Effector memory CD4-positive, alpha-beta T cell (primary cell): ENCODE measurements at places on chromosomes 3 and 15.

- no peak for DNase-seq
- H3K27ac ChIP-seq = no peak overlapping the region
- H3K27me3 ChIP-seq = no peaks in the 10 kb centered on the region
- H3K36me3 ChIP-seq = no peaks in the 10 kb centered on the region
Measured at GRCh38 chr3:48435223-48435595, 4.7 kb downstream of the CCDC51 start.

DNA sequence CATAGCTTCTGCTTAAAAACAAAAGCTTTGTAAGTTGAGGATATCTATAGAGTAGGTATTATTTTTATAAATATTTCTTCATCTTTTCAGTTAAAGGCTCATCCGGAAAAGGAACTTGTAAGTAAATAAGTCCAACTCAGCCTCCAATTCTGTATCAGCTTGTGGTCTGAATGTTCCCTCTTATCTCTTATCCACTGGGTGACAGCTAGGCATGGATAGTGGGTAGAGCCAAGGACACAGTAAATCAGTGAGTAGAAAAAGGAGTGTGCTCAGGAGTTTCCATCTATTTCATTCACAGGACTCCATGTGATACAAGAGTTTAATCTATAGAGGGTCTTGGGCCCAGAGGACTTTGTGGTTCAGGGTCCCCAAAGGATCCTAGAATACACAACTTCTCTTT lies 50.9 kb downstream of the FRMD5 start:
- H3K4me3 ChIP-seq = no peak overlapping the region
- H3K27me3 ChIP-seq = no peaks in the 10 kb centered on the region
- DNase-seq = no peak
- H3K27ac ChIP-seq = no peak overlapping the region
- no peaks in the 10 kb centered on the region for H3K36me3 ChIP-seq

DNA sequence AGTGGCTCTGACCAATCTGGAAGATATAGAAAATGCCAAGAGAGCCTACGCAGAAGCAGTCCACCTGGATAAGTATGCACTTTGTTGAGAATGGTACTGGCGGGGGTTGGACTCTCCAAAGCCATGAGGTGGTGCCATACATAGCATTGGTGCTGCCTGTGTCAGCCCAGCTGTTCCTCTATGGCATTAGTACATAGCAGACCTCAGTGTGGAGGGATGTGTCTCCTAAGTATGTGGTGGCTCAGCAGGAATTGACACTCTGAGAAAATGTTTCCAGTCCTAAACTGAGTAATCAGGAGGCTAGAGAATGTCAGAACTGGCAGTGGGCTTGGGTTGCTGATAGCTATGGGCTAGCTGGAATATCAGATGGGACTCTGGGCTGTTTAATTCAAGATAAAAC lies 48.4 kb downstream of the ADPGK start:
- no peaks in the 10 kb centered on the region for H3K27me3 ChIP-seq
- no peak for DNase-seq
- H3K4me1 ChIP-seq = peaks cover 5% of the 10 kb centered on the region
- peaks cover 31% of the 10 kb centered on the region for H3K36me3 ChIP-seq
- H3K4me3 ChIP-seq = no peak overlapping the region

GRCh38 chr3:96083610-96084009 lies 730.8 kb upstream of the EPHA6 start:
- no peak overlapping the region for H3K27ac ChIP-seq
- H3K36me3 ChIP-seq = no peaks in the 10 kb centered on the region
- no peaks in the 10 kb centered on the region for H3K4me1 ChIP-seq
- no peak for DNase-seq
- no peaks in the 10 kb centered on the region for H3K27me3 ChIP-seq
- H3K4me3 ChIP-seq = no peak overlapping the region

GRCh38 chr3:52490939-52491526 lies 4.1 kb upstream of the STAB1 start:
- no peak overlapping the region for H3K27ac ChIP-seq
- no peaks in the 10 kb centered on the region for H3K27me3 ChIP-seq
- H3K4me3 ChIP-seq = no peak overlapping the region

DNA sequence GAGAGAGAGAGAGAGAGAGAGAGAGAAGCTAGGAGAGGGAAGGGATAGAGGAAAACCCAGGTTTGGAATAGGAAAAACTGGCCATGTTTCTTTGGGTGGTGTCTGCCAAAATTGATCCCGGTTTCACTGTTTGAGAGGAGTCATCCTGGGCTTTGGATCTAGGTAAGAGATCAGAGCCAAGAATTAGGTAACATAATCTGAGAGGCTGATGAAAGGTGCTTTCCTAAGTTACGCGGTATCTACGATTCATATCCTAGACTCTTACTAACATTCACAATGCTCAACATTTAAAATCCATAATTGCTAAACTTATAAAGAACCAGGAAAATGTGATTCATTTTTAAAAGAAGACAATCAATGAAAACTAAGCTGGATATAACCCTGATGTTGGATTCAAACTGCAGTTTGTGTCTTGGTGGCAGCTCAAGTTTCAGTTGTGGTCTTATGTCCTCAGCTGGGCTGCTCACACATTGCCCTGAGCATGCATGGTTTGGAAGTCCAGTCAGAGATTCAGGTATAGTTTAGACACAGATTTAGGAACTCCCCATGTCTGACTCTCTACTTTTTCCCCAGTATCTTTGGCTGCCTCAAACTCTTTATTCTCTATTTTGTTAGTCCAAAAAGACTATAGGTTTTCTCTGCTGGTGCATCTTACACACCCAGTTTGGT lies 42.5 kb upstream of the FMN1 start:
- H3K36me3 ChIP-seq = no peaks in the 10 kb centered on the region
- peaks cover 5% of the 10 kb centered on the region for H3K27me3 ChIP-seq
- no peak overlapping the region for H3K4me3 ChIP-seq
- DNase-seq = no peak
- H3K27ac ChIP-seq = no peak overlapping the region
- H3K4me1 ChIP-seq = no peaks in the 10 kb centered on the region

- H3K36me3 ChIP-seq = no peaks in the 10 kb centered on the region
- no peak overlapping the region for H3K4me3 ChIP-seq
- DNase-seq = no peak
- no peak overlapping the region for H3K27ac ChIP-seq
- no peaks in the 10 kb centered on the region for H3K4me1 ChIP-seq
- no peaks in the 10 kb centered on the region for H3K27me3 ChIP-seq
Measured at GRCh38 chr3:59818033-59818918, 768.5 kb upstream of the CFAP20DC start.

DNA sequence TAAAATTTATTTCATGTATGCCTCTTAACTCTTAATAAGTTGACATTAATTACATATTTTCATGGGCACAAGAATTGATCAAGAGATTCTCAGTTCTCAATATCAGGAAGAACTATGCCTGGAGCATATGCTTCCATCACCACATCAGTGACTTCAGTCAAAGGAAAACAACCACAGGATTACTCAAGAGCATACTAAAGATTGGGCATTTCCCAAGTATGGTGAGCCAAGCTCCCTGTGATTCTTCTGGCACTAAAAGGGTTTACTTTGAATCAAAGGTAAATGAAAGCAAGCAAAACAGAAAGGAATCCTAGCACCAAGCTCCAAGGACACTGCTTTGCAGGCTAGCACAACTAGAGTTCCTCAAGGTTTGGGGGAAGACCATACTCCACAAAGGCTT lies 44.6 kb downstream of the FMN1 start:
- H3K27me3 ChIP-seq = no peaks in the 10 kb centered on the region
- H3K36me3 ChIP-seq = no peaks in the 10 kb centered on the region
- no peak overlapping the region for H3K27ac ChIP-seq
- H3K4me1 ChIP-seq = peaks cover 7% of the 10 kb centered on the region

DNA sequence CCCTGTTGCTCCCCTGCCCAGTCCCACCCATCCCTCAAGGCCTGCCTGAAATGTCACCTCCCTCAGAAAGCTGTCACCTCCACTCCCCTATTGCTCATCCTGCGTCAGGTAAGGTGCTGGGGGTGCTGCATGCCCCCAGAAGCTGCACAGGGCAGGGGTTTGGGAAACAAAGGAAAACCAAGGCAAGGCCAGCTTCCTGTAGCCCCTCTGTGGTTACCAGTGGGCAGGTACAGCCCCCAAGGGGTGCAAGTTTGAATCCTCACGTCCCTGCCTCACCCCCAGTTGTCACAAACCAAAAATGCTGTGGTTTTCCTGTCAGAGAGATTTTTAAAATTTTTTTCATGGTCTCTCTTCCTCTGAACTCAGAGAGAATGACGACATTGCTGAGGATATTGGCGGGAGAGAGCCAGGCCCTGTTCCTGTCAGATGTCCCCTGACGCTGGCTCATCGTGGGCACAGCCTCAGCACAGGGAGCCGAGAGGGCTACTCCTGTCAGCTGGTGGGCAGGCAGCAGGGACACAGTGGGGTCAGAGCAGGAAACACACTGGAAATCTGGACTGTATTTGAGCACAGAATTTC lies 27.0 kb downstream of the PSTPIP1 start:
- peak; percentile 29 for DNase-seq
- peaks cover 48% of the 10 kb centered on the region for H3K36me3 ChIP-seq
- H3K4me3 ChIP-seq = no peak overlapping the region
- H3K4me1 ChIP-seq = peaks cover 53% of the 10 kb centered on the region
- no peaks in the 10 kb centered on the region for H3K27me3 ChIP-seq
- peak overlapping the region; percentile 59 for H3K27ac ChIP-seq

DNA sequence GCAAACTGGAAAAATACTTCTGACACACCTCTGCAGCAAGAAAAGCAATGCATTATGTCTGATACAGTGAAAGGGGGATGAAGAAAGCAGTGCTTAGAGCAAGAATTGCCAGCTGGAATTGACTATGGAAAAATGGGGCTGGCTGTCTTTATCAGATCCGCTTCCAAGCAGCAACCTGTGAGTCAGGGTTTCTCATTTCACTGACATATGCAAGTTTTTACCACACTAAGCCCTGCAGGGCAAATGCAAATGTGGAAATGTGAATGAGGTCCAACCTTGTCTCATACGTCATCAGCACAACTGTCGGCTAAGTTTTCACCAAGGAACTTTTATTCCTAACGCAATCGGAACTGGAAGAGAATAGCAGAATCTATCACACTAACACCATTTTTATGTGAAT lies 172.5 kb upstream of the GADL1 start:
- H3K4me3 ChIP-seq = no peak overlapping the region
- H3K4me1 ChIP-seq = no peaks in the 10 kb centered on the region
- H3K27me3 ChIP-seq = no peaks in the 10 kb centered on the region

GRCh38 chr15:57205996-57206395 lies 170.3 kb upstream of the CGNL1 start:
- H3K27ac ChIP-seq = no peak overlapping the region
- H3K4me3 ChIP-seq = no peak overlapping the region
- no peaks in the 10 kb centered on the region for H3K4me1 ChIP-seq

- DNase-seq = no peak
- H3K36me3 ChIP-seq = peaks cover 56% of the 10 kb centered on the region
- H3K4me1 ChIP-seq = no peaks in the 10 kb centered on the region
Measured at GRCh38 chr15:73573572-73573971, 59.6 kb downstream of the NPTN start.

DNA sequence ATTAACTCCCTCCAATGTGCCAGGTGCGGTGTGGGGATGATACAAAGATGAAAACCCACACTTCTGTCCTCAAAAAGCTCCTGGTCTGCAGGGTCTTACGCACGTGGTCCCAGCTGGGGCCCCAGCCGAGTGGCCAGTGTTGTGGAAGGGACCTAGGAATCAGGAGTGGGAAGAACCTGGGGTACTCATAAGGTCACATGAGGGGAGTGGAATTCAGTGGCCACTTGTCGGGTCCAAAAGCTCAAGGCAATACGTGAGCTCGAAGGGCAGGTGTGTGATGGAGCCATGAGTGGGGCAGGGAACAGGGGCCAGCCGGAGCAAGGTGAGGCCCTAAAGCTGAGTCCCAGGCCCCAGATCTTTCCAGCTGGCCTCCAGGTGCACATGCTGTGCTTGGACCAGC lies 260.0 kb upstream of the LYSMD4 start:
- no peaks in the 10 kb centered on the region for H3K27me3 ChIP-seq
- no peaks in the 10 kb centered on the region for H3K36me3 ChIP-seq
- H3K4me1 ChIP-seq = no peaks in the 10 kb centered on the region
- no peak overlapping the region for H3K4me3 ChIP-seq

DNA sequence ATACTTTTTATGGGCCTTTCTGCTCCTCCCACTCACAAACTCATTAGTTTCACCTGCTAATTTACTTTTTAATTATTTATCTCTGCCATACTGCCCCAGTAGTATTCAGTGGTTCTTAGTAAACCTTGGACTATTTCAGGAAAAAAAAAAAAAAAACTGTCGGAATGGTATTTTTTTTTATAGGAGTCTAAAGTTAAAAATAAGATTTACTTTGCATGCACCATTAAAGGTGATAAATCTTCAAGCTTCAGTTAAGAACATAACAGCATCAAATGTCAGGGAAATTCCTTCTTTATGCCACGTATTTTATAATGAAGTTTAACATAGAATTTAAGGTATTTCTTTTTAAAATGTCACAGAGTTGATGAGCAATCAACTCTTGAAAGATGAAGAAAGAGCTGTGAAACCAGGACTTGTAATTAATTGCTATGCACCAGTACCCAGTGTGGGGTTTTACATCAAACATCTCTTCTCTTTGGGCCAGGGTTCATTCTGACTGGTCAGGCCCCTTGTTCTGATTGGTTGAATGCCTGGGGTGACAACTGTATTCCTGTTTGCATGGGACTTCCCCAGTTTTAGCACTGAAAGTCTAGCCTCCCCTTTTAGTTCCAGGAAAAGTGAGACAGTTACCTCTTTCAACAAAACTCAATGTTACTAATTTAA lies 40.3 kb upstream of the PTPRG start:
- no peak overlapping the region for H3K27ac ChIP-seq
- H3K36me3 ChIP-seq = no peaks in the 10 kb centered on the region
- no peak overlapping the region for H3K4me3 ChIP-seq
- DNase-seq = no peak
- H3K27me3 ChIP-seq = no peaks in the 10 kb centered on the region
- H3K4me1 ChIP-seq = no peaks in the 10 kb centered on the region

GRCh38 chr3:161177991-161178390 lies 43.1 kb upstream of the NMD3 start:
- no peak for DNase-seq
- no peak overlapping the region for H3K27ac ChIP-seq
- H3K4me3 ChIP-seq = no peak overlapping the region
- H3K27me3 ChIP-seq = no peaks in the 10 kb centered on the region
- H3K4me1 ChIP-seq = no peaks in the 10 kb centered on the region

GRCh38 chr3:73611176-73611575 lies 13.6 kb downstream of the PDZRN3 start:
- no peak overlapping the region for H3K27ac ChIP-seq
- H3K27me3 ChIP-seq = no peaks in the 10 kb centered on the region
- no peaks in the 10 kb centered on the region for H3K4me1 ChIP-seq
- no peaks in the 10 kb centered on the region for H3K36me3 ChIP-seq
- no peak for DNase-seq

GRCh38 chr15:36755341-36756000 lies 176.0 kb downstream of the CDIN1 start:
- H3K27ac ChIP-seq = no peak overlapping the region
- H3K4me3 ChIP-seq = no peak overlapping the region
- no peaks in the 10 kb centered on the region for H3K4me1 ChIP-seq
- DNase-seq = no peak
- no peaks in the 10 kb centered on the region for H3K27me3 ChIP-seq
- H3K36me3 ChIP-seq = no peaks in the 10 kb centered on the region
